AG08396 (cell line): ENCODE measurements at places on chromosomes 1 and 21.

GRCh38 chr1:184646824-184647223, 107.8 kb downstream of the EDEM3 start:
- no peak for DNase-seq

- no peak for DNase-seq
Observed at GRCh38 chr1:109771712-109772657, 8.3 kb upstream of the EPS8L3 start.

GRCh38 chr1:225695578-225696337, 42.8 kb upstream of the ENAH start:
- DNase-seq: no peak

DNA sequence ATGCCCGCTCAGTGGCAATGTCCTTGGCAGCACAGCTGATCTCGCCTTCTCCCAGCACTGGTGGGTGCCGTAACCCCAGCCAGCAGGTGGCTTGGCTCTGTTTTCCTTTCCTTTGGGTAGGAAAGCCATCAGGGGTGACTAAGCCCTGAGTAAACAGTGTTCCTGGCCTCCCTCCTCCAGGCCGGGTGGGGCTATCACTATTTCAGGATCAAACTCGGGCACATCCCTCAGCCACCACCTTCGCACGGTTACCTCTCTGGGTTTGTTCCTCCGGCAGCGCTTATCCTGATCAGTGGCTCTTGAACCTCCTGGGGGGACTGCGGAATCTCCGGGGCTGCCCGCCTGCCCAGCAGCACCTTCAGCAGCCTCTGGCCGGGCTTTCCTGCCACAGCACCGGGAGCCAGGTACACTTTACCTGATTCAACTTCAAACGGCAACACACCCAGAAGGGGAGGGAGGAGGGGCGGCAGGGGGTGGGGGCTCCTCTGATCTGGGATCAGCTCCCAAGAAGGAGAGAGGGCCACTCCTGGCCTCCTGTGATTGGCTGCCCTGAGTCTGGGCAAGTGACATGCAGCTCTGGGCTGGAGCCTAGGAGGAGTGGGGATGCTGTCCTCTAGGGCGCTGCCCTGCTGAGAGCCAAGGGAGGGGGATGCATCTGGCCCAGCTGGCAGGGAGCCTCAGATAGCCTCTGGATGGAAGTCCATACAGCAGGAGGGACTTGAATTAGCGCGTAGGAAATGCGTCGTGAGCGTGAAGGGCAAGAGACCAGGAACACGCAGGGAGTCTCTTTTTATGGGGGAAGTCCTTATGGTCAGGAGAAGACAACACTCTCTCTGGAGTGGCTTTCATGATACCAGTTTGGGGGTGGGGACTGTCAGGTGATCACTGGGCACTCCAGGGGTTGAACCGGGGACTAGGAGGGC, at the start of gene ASCL5:
Gene ASCL5, minus strand, starts transcription at position 353 of the 923 bp plus-strand sequence. CDS start 11,812 bp downstream, outside the sequence.
- peak; percentile 56 for DNase-seq

- DNase-seq: no peak
Observed at GRCh38 chr1:100449477-100449876, 88.5 kb upstream of the GPR88 start.

- no peak for DNase-seq
Observed at GRCh38 chr1:64934878-64935275, 31.5 kb downstream of the JAK1 start.

GRCh38 chr1:49351768-49352167, 575.1 kb upstream of the BEND5 start:
- DNase-seq: no peak

- DNase-seq: no peak
Observed at GRCh38 chr1:162578071-162578700, 16.7 kb downstream of the UAP1 start.

- no peak for DNase-seq
Observed at GRCh38 chr1:4267381-4268261, 367.5 kb upstream of the C1orf174 start.

GRCh38 chr1:107782217-107782845, 182.6 kb downstream of the VAV3 start:
- DNase-seq: peak; percentile 20

- DNase-seq: no peak
Observed at GRCh38 chr1:179775009-179775408, 31.9 kb downstream of the FAM163A start.

- DNase-seq: no peak
Observed at GRCh38 chr1:239587574-239588369, 201.4 kb downstream of the CHRM3 start.

DNA sequence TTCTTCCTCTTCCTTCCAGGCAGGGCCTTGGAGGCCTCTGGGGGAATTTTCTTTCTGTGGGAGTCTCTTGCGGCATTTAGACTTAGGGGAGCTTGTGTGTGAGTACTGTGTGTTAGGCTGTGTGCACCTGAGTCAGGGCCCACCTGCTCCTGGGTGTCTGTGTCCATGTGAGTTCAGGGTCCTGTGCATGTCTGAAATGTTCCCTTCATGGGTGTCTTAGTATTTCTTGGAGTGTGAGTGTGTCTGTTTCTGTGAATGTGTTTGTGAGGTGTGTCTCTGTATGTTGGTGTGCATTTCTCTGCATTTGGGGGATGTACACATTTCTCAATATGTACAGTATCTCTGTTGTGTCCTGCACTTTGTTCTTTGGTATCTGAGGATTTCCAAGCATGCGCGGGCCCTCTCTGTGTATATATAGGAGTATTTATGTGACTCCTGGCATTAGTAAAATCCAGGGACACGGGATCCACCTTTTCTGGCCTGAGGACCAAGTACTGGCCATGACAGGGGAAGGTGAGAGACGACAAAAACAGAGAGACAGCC, 2.4 kb downstream of the TFAP2E start:
- DNase-seq: no peak

DNA sequence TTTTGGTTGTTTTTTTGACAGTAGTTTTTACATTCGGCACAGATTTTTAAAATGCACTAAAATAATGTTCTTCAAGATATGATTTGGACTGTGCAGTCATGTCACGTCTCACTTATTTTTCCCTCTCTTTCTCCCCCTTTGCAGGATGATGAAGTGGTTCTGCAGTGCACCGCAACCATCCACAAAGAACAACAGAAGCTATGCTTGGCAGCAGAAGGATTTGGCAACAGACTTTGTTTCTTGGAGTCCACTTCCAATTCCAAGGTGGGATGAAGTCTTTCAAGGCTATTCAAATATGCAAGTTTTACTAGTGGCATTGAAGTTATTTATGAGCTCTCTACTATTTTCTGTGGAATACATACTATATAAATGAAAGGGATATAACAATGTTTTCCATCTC, 228.4 kb downstream of the RYR2 start:
- no peak for DNase-seq

- DNase-seq: no peak
Observed at GRCh38 chr1:44315521-44315920, 39.5 kb downstream of the ERI3 start.

DNA sequence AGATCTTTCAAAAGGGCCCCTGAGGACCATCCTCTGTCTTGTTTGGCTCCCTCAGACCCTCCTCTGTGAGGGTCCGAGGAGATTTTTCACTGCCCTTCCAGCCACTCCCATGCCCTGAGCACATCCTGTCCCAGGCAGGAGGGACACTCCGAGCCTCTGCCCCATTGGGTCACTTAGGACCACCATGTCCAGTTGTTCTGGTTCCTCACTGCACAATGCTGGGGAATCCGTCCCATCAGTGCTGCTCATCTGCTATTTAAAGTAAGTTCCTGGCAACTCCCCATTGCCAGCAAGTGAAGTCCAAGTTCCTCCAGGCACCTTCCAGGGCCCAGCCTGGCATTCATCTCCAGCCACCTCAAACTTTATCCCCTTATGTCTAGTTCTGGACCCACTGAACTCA, 117.5 kb upstream of the GRIK3 start:
- no peak for DNase-seq

DNA sequence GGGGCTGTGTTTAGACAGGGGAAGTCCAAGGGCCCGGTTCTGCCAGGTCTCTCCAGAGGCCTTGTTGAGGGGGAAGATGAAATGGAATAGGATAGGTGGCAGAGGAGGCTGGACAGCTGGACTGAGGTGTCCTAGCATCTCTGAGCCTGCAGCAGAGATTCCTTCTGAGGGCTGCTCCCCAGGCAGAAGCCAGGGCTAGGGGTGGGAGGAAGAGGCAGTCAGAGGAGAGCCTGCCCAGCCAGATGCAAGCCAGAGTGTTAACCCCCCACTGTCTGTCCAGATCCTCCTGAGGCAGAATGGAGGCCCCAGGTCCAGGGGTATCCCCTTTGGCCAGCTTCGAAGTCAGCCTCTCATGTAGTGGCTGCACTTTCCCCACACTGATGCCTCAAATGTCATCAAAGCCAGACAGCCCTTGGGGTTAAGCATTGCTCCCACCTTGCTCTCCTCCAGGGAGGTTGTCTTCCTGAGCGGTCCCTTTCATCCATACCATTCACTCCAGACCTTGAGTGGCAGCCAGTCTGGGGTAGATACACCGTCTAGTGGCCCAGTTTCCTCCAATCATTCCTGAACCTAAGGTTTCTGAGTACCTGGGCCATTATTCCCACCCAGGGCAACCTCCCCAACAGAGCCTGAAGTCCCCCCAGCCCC, 1.7 kb downstream of the CSF1 start:
- peak; percentile 48 for DNase-seq

DNA sequence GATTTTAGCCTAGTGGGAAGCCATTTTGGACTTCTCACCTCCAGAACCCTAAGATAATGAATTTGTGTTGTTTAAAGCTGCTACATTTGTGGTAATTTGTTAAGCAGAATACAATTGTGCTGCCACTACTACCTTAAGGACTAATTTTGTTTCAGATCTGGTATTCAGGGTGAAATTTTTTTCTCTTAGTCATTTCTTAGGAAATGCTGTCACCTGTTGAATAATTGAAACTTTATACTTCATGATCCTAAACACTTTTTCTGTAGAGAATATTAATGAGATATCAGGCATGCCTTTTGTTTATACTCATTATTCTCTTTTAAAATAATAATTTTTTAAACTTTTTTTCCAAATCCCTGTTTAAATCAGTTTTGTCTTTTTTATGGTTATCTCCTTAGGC, 246.8 kb downstream of the TGFB2 start:
- DNase-seq: no peak

GRCh38 chr1:86150553-86151055, 6.0 kb downstream of the COL24A1 start:
- no peak for DNase-seq

DNA sequence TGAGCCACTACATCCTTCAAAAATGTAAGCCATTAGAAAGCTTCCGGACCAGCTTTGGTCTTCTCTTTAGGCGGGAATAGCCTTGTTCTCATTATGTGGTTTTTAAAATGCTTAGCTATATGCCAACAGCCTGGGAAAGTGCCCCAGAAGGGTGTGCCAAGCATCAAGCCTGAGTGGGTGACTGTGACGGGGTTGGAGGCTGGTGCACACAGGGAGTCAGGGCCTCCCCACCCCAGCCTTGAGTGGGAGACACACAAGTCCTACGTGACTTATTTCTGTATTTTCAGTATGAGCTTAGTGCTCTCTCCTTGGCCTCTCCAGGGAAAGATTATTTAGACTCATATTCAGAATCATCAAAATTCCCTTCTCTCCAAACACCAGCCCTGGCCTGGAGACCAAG, 9.8 kb downstream of the UBASH3A start:
- DNase-seq: no peak

DNA sequence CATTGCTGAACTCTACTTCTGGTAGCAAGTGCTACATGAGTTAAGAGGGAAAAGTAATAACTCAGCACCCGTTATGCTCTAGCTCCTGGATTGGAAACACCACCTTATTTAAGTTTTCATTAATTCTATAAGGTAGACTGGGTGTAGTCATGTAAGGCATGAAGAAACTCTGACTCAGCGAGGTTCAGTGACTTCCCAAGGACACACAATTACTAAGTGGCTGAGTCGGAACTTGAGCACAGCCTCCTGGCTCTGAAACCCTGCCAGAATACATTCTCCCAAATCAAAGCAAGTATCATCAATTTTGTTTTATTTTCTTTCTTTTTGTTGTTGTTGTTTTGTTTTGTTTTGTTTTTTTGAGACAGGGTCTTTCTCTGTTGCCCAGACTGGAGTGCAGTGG, 29.1 kb upstream of the SCCPDH start:
- DNase-seq: peak; percentile 33

DNA sequence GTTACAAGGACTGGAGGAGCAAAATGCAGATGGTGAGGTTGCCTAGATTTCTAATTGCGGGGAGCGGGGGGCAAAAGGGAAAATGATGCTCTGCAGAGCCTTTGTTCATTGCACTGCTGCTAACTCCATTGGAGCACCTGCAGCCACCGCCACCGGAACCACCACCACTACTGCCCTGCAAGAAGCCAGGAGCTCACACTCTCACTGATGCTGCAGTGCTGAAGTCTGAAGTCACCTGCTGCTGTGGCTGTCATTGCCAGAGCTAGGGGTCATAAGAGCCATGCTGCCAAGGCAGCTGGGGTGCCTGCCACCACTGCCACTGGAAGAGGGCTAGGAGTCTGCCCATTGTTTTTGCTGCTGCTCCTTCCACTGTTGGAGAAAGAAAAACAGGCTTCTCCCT, 7.3 kb upstream of the HPCAL4 start:
- no peak for DNase-seq

GRCh38 chr1:151006327-151007052, at the start of gene MINDY1:
Gene MINDY1 (minus strand): TSS chr1:151006902. CDS start chr1:151002617, 4,285 bp downstream.
- DNase-seq: peak; percentile 84

DNA sequence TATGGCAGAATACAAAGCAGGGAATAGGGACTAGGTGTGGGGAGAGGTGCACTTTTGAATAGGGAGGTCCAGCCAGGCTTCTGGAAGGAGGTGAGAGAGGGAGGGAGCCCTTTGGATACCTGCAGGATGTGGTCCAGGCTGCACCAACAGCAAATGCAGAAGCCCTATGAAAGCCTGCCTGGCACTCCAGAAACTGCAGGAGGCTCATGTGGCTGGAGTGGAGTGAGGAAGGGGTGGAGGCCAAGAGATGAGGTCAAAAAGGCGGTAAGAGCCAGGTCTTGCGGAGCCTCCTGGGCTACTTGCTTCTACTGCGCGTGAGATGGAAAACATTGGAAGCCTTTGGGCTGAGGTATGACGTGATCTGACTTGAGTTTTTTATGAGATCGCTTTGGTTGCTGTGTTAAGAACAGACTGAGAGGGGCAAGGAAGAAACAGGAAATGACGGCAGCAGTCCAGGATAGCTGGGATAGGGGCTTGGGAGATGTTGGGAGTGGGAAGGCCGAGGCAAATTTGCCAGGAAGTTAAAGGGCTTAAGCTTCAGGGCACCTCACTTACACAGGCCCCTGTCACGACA, 4.4 kb upstream of the BATF3 start:
- DNase-seq: no peak
